ENCODE measurements at places on chromosomes 13 and 19. TPM values are rescaled to one million over a fixed set of nuclear protein-coding genes. Genes with fewer than 3 reads are reported as not detected.

GRCh38 chr19:14000691-14001375, 5.3 kb downstream of the RFX1 start:
- DNase-seq: no peak

RAB3A gene
- 3.7 TPM for total RNA-seq

DNA sequence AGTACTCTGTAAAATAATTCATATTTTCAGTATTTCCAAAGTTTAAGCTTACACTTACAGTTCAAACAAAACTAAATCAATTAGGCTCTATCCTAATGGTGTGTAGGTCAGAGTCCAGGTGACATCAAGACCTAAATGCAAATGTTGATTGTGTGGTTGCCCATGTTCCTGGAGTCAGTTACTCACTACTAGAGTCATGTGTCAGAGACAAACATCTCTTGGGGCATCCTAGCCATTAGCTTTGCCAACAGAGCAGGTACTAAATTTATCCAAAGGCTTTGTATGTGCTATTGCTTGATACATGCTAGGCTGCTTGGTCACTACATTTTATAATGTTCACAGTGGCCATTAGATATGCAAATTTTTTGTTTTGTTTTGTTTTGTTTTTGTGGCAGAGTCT, 11.7 kb downstream of the SPRY2 start:
- no peak for DNase-seq

DNA sequence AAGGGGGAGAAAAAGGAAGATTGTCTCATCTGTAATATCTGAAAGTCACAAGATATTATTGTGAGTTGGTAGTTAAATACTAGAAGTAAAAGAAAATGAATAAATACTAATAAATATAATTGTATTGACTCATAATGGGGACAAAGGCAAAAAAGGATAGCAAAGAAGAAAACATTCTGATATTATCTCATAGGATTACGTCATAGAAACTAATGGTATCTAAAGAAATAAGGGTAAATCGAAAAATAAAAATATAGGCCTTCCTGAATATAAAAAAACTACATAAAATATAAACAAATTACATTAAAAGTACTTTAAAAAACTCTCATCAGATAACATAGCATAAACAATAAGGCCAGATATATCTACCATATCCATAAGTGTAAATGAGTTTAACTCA, 38.6 kb upstream of the TDRD3 start:
- no peak for DNase-seq

C19orf33 gene
- not detected for total RNA-seq

APC2 gene
- 0.40 TPM for total RNA-seq

DKKL1 gene
- 0.69 TPM for total RNA-seq
